ENCODE measurements at places on chromosomes 6 and 20.
A peak's percentile ranks its signal among the peaks of the same experiment; 100 is the strongest.

- no peak for ATAC-seq
Observed at GRCh38 chr6:127247114-127248096, 19.3 kb upstream of the RNF146 start.

DNA sequence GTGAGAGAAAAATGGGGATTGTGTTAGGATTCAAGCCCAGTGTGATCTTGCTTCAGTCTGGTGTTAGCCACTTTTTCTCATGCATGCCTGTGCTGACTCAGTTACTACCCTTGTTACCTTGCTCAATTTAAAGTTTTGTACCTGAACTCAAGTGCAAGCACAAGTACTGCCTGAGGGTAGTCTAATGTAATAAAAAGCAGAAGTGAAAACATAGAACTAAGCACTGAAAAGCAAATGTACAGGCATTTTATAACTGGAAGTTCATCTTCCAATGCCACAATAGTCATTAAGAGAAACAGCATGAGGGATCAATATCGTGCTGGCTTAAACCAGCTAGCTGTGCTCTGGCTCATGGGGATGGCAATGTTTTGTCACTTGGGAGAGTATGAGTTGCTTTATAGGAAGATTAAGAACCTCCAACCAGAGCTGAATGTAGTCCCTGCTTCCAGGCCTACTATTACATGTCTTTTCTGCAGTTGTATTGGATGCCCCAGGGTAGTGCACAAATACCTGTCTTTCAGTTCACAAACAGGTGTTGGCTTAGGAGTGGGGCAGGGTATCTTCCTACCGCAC, 48.7 kb downstream of the SLC35F1 start:
- ATAC-seq, result no peak

GRCh38 chr20:34538671-34539123, 19.8 kb upstream of the MAP1LC3A start:
- peak; percentile 76 for ATAC-seq

DNA sequence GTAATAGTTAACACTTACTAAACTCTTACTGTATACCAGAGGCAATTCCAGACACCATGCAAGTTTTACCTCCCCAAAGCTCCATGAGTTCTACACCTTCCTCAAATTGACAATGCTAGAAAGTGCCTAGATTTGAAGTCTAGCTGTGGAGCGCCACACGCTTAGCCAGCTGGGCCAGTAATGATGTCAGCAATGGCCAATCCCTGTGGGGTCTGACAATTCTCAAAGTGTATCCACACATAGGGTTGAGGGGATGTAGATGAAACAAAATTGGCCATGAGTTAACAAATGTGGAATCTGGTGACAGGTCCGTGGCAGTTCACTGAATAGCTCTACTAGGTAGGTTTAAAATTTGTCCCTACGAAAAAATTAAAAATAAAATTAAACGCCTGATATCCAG, 1.3 kb downstream of the ZNF343 start:
- no peak for ATAC-seq

DNA sequence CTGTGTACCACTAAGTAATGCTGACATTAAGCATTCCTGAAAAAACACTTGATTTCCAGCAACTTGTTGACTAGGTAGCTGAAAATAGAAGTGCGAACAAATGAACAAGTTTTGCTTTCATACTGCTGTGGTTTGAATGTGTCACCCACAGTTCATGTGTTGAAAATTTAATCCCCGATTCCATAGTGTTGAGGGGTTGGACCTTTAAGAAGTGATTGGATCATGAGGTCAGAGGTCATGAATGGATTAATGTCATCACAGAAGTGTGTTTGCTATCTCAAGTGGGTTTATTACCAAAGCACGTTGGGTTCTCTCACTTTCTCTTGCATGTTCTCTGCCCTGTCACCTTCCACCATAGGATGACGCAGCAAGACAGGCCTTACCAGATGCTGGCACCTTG, 568.5 kb downstream of the UTRN start:
- ATAC-seq, result no peak

- ATAC-seq, result 0 out of 3 replicates have a peak, but pooled peaks have one; percentile 13
Observed at GRCh38 chr20:49340161-49340966, 62.5 kb upstream of the ZNFX1 start.

DNA sequence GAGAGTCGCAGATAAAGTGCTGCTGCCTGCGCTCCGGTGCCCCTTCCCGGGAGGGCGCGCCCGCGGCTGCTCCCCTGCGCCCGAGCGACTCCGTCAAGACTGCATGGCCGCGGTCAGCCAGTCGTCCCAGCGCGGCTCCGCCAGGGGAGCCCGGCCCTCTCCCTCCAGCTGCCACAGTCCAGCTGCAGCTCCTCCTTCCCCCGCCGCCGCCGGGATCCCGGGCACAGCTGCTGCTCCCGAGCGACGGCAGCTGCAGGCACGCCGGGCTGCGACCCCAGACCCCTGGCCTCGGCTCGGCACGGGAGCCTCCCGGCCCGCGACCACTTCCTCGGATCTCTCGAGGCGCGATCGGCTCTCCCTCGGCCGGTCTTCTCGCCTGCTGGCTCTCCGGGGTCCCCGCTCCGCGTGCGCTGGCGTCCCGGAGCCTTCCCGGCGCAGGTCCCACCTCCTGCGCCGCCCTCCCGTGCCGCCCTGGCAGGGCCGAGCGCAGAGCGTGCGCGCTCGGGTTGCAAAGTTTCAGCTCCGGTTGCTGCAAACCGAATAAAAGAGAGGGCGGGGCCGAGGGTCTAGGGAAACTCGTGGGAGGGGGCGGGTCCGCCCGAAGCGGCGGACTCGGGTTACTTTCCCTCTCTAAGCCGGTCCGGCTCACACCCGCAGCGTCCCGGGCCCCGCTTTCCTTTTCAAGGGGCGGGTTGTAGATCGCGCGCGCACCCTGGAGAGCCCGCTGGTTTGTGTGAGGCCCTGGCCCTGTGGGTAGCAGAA, at the start of gene CNKSR3:
Gene CNKSR3 (minus strand): TSS at position 542 of the 762 bp plus-strand sequence. CDS start 571 bp downstream, outside the sequence.
- peak; percentile 92 for ATAC-seq

DNA sequence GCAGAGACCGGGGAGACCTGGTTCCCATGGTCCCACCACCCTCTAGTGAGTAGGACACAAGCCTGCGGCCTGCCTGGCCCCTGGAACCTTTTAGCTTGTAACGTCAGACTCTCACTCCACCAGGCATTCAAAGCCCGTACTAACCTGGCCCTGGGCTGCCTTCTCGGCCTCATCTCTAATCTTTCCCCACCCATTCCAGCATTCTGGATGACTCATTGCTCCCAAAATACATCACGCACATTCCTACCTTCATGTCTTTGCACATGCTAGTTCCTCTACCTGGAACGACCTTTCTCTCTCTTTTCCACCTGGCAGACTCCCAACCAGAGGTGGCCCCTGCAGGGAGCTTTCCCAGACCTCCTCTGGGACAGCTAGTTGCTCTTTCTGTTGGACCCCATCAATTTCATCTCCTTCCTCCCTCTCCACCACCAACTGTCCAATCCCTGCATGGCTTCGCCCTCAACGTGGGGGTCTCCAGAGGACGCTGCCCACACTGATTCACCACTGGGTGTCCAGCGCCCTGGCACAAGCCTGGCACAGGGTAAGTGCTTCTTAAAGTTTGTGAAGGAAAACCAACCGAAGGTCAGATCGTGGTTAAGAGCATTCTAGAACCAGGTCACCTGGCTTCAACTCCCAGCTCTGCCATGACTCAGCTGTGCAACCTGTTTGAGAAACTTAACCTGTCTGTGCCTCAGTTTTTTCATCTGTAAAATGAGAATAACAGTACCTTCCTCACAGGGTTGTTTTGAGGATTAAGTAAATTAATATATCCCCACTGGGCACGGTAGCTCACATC, 35.2 kb downstream of the JPH2 start:
- ATAC-seq, result peak; percentile 22

DNA sequence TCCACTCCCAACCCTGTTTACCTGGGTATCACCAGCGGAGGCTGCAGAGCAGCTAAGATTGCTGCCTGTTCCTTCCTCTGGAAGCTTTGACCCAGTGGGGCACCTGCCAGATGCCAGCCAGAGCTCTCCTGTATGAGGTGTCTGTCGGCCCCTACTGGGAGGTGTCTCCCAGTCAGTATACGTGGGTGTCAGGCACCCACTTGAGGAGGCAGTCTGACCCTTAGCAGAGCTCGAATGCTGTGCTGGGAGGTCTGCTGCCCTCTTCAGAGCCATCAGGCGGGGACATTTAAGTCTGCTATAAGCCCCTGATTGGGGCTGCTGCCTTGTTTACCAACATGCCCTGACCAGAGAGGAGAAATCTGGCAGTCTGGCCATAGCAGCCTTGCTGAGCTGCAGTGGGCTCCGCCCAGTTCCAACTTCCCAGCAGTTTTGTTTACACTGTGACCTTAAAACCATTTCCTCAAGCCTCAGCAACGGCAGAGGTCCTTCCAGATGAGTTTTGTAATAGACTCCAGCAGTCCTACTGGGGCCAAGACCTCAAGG, 2.8 kb downstream of the RAET1E start:
- ATAC-seq, result peak; percentile 17

GRCh38 chr6:88614316-88614877, 349.0 kb downstream of the RNGTT start:
- no peak for ATAC-seq

- no peak for ATAC-seq
Observed at GRCh38 chr6:14921878-14922671, 323.8 kb upstream of the JARID2 start.
